ENCODE measurements at places on chromosomes 12 and 14.

GRCh38 chr14:22886500-22887259, 3.7 kb downstream of the REM2 start:
- DNase-seq: peak; percentile 89

GRCh38 chr12:132366341-132366861, 37.0 kb upstream of the GALNT9 start:
- peak; percentile 39 for DNase-seq

GRCh38 chr12:54415221-54415929, 3.7 kb downstream of the ITGA5 start:
- DNase-seq: no peak

GRCh38 chr12:54723379-54724256, 75.5 kb upstream of the DCD start:
- no peak for DNase-seq

GRCh38 chr14:46352844-46353243, 298.7 kb downstream of the RPL10L start:
- DNase-seq: no peak

- no peak for DNase-seq
Measured at GRCh38 chr12:99600388-99600787, 47.2 kb upstream of the GARIN6 start.

GRCh38 chr12:98401427-98401826, 114.0 kb upstream of the TMPO start:
- no peak for DNase-seq

DNA sequence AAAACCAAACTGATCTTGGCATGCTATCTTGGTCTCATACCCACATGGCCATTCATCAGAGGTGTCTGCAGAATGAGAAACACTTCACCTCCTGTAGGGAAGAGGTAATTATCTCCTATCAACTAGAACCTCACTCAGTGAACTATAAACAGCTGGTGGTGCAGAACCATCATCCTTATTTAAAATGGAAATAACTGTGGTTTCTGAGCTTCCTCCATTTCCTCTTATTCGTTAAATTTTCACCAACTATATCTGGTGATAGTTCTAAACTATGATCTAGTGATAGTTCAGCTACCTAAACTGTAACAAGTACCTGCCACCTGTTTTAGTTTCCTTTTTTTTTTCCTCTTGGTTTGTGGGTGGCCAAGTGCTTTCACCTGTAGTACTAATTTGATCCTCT, 218.5 kb downstream of the FUT8 start:
- no peak for DNase-seq

DNA sequence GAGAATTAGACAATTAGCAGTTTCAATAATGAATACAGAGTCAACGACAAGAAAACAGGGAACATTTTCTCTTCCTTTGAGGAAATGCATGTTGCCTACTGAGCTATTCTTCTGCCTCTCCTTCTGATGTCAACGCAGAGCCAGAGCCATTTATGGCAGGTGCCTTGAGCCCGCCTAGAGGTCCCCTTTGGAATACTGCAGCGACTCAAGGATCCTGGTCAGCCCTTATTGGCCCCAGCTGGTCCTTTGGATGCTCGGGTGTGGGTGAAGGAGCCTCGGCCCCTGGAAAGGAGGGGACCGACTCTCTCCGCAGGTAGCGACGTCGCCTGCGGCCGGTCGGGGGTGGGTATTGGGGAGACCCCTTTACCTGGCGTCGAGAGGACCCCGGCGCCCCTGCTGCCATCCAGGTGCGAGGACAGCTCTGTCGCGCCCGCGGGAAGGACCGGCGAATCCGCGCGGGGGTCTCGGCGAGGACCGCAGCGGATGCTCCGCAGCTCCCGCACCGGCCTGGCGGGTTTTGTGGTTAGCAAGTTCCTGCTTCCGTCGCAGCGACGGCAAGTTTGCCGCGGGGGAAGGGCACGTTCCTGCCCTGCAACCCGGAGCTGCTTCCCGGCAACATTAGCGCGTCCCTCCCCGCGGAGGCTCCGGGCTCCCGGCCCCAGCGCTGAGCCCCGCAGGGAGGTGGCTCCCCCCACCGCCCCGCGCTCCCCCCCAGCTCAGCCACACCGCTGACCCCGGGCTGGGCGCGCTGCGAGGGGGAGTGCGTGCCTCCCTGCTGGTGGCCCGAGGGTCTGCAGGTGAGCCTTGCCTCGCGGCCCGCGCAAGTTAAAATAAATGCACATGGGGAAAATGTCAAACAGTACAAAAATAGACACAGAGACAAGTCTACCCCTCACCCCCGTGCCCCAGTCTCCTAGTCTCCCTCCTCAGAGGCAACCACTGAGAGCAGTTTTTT, at the start of gene MANSC1:
Gene MANSC1 (minus strand): TSS at position 532 of the 955 bp plus-strand sequence. CDS start 6,928 bp downstream, outside the sequence.
- peak; percentile 90 for DNase-seq

DNA sequence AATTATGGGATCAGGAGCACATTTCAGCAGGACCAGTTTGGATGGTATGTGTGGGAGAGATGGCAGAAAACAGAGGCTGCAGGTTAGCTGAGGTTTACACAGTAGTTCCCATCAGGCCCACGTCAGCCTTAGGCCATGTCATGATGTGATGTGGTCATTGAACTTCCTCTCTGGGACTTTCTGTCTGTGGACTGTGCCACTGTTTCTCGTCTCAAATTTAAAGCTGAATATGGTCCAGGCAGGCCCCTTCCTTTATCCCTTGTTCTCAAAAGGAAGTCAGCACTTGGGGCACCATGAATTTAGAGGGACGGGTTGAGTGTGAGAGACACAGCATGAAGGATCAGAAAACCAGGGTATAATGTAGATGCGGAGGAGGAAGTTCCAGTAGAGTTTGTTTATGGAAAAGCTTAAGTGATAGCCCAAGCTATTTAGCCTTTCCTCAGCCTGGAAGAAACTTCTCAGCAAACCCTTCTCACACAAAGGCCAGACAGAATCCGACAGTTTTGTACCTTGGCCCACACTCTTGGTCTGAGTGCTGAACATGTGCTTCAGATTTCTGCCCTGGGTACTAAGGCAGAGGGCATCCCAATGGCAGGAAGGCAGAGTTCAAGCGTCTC, 3.6 kb upstream of the IGFBP6 start:
- DNase-seq: no peak

DNA sequence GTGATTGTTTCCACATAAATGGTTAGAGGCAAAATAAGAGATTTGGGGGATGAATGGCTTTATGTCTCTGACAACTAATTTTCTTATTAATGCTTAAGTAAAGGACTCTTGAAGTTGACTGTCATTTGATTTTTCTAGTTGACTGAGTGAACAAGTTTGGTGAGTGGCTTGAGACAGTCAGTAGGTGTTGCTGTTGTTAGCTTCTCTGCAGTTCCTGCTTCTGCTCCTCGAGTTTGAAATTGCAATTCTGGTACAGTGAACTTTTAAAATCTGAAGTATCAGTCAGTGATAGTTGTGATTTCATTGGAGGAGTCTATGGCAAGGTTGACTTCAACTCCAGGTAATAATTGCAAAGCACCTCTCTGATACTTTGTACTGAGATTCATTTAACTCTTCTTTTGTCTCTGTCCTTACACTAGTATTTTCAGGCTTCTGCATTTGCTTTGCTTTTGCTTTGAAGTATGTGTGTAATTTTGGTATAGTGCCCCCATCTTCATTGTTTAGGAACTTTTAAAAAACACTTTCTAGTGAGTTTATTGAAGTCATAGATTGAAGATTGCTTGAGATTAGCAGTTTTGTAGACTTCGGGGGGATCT, 415.5 kb downstream of the PCNX1 start:
- DNase-seq: no peak

- DNase-seq: no peak
Measured at GRCh38 chr14:64186231-64187129, 107.7 kb downstream of the ESR2 start.

DNA sequence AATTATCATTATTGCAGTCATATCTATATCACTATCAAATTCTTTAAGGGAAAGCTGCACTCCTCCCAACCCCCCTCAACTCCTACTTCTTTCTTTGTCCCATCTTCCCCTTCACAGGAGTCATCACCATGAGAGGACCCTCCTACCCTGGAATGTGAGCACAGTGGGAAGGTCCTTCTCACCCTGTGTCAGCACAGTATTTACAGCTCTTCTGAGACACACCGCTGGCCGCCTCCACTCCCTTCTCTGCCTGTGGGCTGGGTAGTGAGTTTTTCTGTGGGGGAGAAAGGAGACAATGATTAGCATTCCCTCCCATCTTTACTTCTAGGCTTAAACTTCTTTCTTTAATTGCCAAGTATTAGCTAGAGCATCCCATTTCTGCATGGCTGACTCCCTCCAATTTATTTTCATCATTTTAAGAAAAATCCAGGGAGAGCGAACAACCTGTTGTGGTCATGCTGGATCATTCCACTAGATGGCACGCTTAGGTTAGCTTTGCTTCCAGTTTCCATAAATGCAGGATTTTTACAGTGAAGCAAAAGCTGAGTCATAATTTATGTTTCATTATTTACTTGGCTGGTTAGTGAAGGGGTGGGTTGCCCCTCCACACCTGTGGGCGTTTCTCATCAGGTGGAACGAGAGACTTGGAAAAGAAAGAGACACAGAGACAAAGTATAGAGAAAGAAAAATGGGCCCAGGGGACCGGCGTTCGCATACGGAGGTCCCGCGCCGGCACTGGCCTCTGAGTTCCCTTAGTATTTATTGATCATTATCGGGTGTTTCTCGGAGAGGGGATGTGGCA, 188.5 kb downstream of the ALX1 start:
- DNase-seq: peak; percentile 74
